ENCODE measurements at places on chromosomes 16 and 17.

DNA sequence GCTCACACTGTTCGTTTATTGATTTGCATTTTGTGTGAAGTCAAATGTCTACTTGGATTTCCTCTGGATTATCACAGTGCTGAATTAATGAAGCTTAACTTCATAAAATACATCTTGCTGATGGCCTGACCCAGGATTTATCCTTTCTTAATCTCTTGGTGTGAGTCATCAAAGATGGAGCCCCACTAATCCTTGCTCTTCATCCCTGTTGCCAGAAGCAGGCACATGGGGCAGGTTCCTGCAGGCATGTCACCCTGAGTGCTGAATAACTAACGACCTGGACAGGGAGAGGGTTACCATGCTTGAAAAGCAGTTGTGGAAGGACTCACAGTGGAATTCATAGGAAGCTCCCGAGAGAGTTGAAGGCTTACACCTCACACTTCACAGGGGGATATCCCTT is 56.0 kb upstream of the FA2H start:
- DNase-seq: no peak

GRCh38 chr16:69724981-69725479 is 1.3 kb downstream of the NQO1 start:
- DNase-seq: peak; percentile 39

DNA sequence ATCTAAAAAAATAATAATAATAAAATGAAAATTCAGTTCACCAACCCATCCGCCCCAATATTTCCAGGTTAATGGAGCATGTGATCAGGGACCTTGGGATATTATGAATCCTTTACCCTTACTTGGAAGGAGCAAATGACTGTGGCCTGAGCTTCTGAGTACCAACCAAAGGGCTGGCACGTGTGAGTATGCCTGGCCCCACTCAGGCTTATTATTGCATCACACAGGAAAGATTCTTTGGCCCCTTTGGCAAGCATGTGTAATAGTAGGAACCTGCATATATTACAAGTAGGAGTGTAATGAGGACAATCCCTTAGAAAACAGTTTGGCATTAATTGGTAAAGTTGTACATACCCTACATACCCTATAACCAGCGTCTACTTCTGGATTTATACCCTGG is 7.2 kb upstream of the C17orf78 start:
- peak; percentile 22 for DNase-seq

GRCh38 chr16:65315081-65315780 is 193.4 kb upstream of the CDH11 start:
- DNase-seq: no peak

DNA sequence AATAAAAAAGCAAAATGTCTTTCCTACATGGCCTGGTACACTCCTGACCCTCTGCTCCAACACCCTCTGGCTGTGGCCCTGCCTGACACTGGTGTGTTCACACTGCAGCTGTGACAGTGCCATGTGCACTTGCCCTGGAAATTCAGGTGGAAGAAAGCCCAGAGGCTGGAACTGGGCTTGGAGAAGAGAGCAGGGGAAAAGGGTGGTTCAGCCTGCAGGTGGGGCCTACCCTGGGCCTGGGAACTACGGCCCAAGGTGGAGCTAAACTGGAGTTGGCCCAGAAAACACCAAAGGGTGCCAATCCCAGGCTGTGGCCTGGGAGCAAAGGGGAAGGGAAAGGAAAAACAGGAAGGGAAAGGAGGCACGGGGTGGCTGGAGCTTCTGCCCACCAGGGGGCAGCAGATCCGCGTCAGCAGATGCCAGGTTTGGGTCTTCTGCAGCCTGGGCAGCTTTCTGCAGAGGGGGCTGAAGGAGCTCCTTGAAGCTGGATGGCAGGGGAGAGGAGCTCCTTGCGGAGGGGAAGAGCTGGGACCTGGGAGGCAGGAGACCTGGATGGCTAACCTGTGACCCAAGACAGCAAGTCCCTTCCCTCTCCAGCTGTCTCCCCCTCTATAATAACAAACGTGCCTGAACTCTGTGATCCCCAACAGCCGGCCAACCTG is 15.4 kb upstream of the CTCF start:
- peak; percentile 72 for DNase-seq

DNA sequence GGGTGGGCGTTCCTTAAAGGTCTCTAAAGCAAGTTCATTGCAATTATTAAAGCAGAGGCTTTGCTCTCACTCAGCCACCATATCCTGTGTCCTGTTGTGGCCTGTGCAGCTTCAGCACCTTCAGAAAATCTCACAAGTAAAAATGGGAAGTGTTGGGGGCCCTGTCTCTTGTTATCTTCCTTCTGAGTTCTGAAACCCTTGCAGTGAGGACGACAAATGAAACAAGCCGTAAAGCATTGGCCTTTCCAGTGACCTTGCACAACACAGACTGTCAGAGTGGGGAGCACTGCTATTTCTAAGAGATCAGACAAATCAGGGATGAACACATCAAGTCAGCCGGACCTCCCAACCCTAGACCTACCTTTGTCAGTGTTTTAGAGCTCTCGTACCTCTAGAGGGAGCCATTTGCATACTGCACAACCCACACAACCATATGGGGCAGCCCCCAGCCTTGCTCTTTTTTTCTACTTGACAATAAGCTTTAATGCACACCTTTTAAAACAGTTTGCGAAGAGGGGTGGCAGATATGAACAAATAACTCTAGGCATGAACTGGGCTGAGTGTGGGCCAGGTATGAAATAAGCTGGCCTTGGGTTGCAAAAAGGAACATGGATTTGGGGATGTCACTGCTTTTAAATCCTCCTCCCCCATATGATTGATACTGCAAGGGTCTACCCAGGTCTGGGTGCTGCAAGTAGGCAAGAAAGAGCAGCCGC is 89.8 kb downstream of the KATNIP start:
- peak; percentile 59 for DNase-seq

DNA sequence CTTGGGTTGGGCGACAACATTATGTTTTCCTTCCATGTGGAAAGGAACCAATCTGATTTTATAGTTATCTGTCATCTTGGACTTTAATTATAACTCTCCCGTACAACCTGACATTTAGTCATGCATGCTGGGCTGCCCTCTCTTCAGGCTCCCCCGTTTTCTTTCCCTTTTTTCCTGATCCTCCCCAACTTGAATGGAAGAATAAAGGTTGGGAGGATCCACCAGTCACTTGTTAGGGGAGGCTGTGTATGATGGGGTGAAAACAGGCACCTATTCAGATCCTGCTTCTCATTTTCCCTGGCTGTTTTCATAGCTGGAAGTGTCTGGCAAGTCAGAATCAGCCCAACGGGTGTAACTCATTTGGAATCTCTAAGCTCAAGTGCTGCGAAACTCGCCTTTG is 267.2 kb upstream of the SALL1 start:
- DNase-seq: no peak

GRCh38 chr17:75544250-75544649 is 18.8 kb downstream of the LLGL2 start:
- no peak for DNase-seq

- DNase-seq: no peak
These were observed 35.9 kb upstream of the ZNF469 start for GRCh38 chr16:88346680-88347505.

DNA sequence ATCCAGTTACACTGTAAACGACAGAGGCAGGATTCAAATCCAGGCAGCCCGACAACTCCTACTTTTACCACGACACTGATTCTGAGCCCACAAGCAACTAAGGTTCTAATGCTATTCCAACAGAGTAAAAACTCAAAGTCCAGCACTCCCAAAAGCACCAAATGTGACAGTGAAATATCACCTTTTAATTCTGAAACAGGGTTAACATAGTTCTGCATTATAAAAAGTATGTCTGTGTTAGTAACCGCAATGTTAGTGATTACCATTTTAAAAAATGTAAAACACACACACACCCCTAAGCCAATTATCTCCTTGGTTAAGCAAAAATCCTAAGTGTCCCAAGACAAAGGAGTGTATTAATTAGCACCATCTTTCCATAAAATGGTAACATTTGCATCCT is 19.7 kb downstream of the HELZ start:
- DNase-seq: no peak

DNA sequence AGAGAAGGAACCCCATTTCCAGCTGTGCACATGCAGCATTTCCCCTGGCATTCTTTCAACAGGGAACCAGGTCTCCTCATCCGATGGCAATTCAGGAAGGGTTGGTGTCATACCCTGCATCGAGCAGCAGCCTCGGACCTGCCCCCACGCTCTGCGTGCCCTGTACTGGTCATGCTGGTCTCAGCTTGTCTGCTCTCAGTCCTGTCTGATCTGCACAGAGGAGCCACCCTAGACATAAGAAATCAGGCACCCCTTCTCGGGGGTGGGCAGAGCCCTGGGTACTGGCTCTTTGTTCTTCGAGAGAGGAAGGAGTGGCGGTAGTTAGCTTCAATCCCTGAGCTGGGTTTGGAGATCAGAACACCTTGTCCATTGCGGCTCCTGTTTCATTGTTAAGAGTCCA is 162.0 kb upstream of the RPH3AL start:
- no peak for DNase-seq

GRCh38 chr17:78784352-78784751 is 2.3 kb upstream of the CYTH1 start:
- DNase-seq: no peak

- no peak for DNase-seq
These were observed 39.5 kb downstream of the RBFOX1 start for GRCh38 chr16:7372095-7372494.

DNA sequence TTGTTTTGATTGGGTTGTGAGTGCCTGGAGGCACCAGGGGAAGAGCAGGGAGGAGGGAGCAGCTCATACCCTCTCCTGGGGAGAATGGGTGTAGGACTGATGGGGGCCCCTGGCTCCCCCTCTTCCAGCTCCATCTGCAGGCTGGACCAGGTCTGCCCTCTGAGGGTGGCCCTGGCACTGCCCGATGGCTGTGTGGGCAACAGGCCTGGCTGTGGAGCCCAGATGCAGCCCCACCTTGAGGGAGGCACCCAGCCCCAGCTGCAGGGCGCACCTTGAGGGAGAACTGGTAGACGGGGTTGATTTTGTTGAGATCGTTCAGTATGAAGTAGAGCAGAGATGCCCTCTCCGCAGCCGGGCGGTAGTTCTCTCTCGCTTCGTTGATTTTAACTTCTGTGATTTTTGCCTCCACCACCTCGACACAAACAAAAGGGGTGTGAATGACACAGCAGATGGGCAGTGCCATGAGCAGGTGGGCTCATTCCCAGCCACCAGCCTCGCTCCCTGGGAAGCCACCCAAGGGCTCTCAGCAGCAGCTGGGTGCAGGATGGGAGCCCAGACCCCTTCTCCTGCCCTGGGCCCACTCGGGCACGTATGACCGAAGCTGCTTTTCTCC is 71.6 kb downstream of the PGS1 start:
- no peak for DNase-seq

- peak; percentile 54 for DNase-seq
These were observed 10.5 kb upstream of the ITGAD start for GRCh38 chr16:31382485-31383161.

Data from EH (cell line).